ENCODE measurements at places on chromosomes 1 and 21.

DNA sequence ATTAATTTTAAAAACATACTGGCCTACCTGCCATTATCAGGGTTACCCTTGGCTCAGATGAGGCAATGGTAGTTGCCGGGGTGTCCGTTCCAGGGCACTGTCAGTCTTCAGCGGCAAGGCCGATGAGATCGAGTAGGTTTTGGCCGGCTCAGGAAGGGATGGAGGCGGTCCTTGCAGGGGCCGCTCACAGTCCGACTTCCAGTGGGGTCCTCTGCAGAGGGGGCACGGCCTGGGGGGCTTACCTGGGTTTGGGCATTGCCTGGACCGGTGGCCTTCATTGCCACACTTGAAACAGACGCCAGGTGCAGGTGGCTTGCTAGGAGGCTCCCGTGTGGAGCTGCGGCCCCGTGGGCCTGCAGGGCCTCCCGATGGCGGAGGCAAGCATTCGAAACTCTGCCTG lies 2.5 kb downstream of the ERVH48-1 start:
- no peak for DNase-seq

GRCh38 chr1:192477630-192478029 lies 97.9 kb upstream of the RGS1 start:
- no peak for DNase-seq

GRCh38 chr1:181508486-181509165 lies 25.3 kb downstream of the CACNA1E start:
- DNase-seq: no peak

- DNase-seq: no peak
Observed at GRCh38 chr1:183986941-183987340, 50.6 kb downstream of the COLGALT2 start.

GRCh38 chr1:90718411-90719329 lies 1.6 kb upstream of the BARHL2 start:
- no peak for DNase-seq
